ENCODE measurements at places on chromosomes 11 and 22. TPM values are rescaled to one million over a fixed set of nuclear protein-coding genes. Genes with fewer than 3 reads are reported as not detected.

Gene APOL4
- 2.9 TPM for total RNA-seq

GRCh38 chr11:129544691-129545090 lies 169.0 kb downstream of the BARX2 start:
- H3K36me3 ChIP-seq, result no peaks in the 10 kb centered on the region
- H3K4me3 ChIP-seq, result no peak overlapping the region
- no peak overlapping the region for H3K27ac ChIP-seq

DNA sequence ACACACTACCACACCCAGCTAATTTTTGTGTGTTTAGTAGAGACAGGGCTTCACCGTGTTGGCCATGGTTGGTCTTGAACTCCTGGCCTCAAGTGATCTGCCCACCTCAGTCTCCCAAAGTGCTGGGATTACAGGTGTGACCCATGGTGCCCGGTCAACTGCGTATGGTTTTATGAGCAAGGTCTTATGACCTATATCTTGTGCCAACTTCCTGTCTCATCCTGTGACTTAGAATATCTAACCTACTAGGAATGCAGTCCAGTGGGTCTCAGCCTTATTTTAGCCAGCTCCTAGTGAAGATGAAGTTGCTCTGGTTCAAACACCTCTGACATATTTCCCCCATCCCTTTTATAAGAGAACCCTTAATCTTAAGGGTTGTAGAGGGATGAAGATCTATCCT lies 66.1 kb upstream of the OR5AN1 start:
- no peak for DNase-seq
- H3K27me3 ChIP-seq, result no peaks in the 10 kb centered on the region
- no peak overlapping the region for H3K27ac ChIP-seq
- H3K4me3 ChIP-seq, result no peak overlapping the region
- no peaks in the 10 kb centered on the region for H3K4me1 ChIP-seq

Gene NTM
- 92.8 TPM for total RNA-seq

- H3K4me3 ChIP-seq, result no peak overlapping the region
- no peaks in the 10 kb centered on the region for H3K36me3 ChIP-seq
- H3K27me3 ChIP-seq, result no peaks in the 10 kb centered on the region
- peak; percentile 58 for DNase-seq
These were observed 869.7 kb downstream of the BRD1 start for GRCh38 chr22:48957987-48958321.

- H3K27ac ChIP-seq, result no peak overlapping the region
- peaks cover 42% of the 10 kb centered on the region for H3K4me1 ChIP-seq
- H3K27me3 ChIP-seq, result no peaks in the 10 kb centered on the region
- H3K36me3 ChIP-seq, result no peaks in the 10 kb centered on the region
- peak overlapping the region; percentile 67 for H3K4me3 ChIP-seq
- DNase-seq, result no peak
These were observed 1.1 kb downstream of the LRP4 start for GRCh38 chr11:46917109-46917761.

GRCh38 chr11:108115500-108116140 lies 5.7 kb upstream of the ACAT1 start:
- H3K27me3 ChIP-seq, result no peaks in the 10 kb centered on the region
- H3K4me1 ChIP-seq, result peaks cover 15% of the 10 kb centered on the region
- peak; percentile 84 for DNase-seq
- peaks cover 2% of the 10 kb centered on the region for H3K36me3 ChIP-seq
- H3K4me3 ChIP-seq, result no peak overlapping the region
- H3K27ac ChIP-seq, result peak overlapping the region; percentile 44

Gene TMEM151A
- 0.36 TPM for total RNA-seq
